RCC 7860 (cell line): ENCODE measurements at places on chromosomes 1 and 21.

DNA sequence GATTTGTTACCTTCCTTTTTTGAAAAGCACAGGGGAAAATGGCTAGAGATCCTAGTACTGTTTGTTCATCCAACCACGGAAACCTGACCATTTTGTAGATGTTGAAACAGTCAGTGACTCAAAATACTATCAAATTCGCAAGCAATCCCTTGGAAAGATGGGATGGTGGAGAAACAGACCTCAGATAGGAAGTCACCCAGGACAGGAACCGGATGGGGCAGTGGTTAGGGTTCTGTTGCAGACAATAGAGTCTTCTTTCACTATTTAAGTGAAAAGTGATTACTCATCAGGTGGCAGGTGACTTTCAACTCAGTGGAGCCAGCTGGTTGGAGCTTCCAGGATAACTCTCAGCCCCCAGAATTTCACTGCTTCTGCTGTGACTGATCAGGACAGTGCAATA, 17.0 kb downstream of the LHX4 start:
- no peak for DNase-seq

DNA sequence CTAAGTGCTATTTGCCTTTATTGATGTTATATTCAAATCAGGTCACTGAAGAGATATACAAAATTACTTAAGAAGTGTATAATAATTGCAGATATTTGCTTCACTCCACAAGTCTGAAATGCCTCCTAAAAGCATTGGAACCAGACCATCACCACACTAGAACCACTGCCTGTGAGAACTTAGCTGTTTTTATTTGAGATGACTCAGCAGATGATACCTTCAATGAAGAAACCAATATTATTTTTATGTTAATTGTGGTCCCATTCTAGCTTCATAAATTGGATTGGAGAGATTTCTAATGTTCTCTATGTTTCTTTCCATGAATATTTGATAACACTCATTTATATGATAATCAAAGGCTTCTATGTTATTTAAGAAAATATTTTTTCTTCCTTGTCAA, 740.6 kb downstream of the KCNT2 start:
- DNase-seq = no peak

GRCh38 chr1:38990386-38990737, 714 bp upstream of the AKIRIN1 start:
- no peak for DNase-seq

DNA sequence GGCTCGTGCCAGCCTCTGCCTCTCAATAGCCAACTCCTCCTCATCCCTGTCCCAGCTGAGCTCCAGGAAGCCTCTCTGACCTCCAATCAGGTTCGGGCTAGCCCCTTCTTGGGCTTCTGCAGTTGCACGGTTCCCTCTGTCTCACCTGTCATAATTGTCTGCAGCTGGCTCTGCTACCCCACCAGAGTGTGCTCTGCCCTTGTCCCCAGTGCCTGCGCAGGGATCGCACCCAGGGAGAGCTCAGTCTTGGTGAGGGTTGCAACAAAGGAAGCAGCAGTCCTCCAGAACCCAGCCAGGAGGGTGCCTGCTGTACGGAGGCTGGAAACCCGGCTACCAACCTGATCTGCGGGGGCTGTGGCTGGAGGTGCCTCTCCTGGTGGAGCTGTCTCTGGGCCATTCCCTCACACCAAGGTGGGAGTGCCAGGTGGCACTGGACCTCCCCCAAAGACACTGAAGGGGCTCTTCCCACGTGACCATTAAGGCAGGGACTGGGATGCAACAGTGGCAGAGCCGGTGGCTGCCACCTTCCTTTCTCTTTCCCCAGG, 63.5 kb upstream of the DMRTB1 start:
- DNase-seq = no peak

- DNase-seq = no peak
Measured at GRCh38 chr1:205587581-205587980, 44.2 kb downstream of the ELK4 start.

- DNase-seq = peak; percentile 22
Measured at GRCh38 chr1:218967836-218968235, 205.8 kb upstream of the LYPLAL1 start.

GRCh38 chr1:218496561-218496960, 151.4 kb downstream of the TGFB2 start:
- DNase-seq = peak; percentile 100

DNA sequence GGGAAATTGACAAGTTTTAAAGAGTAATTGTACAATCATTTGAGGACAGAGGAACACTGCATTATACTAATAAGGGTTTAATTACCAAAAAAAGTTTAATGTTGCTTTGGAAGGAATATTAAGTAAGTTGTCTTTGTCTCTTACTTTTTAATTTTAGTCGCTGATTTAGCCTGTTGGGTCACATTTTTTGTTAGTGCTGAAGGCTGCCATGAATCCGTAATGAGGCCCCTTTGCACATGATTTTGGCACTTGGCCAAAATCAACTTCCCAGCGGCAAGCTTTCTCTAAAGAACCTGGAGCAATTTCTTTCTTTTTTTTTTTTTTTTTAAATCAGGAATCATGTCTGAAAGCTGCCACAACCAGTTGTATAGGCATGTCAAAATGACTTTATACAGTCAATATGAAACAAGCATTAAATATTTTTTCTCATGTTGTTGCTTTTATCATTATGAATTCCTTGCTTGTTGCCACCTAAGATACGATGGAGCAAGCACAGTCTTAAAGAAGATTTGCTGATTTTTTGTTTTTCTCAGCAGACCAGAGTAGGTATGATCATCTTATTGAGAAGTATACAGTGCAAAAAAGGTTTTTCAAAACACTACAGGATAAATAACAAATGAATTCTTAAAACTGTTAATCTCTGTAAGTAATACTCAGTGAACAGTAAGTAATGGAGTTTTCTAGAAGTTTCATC, 690.4 kb downstream of the USP25 start:
- no peak for DNase-seq
